Thymus (tissue), 14 donors: ENCODE measurements at places on chromosomes 3 and 15. TPM values are rescaled to one million over a fixed set of nuclear protein-coding genes. Genes with fewer than 3 reads are reported as not detected.

The DPPA4 gene
- 14.2 TPM for polyA plus RNA-seq

The VILL gene
- polyA plus RNA-seq: 24.5 TPM

The CFAP161 gene
- polyA plus RNA-seq: 0.37 TPM

The MON1A gene
- polyA plus RNA-seq: 6.9 TPM

The GNAT1 gene
- polyA plus RNA-seq: 0.05 TPM
